H4 (cell line): ENCODE measurements at places on chromosomes 4 and X. TPM values are rescaled to one million over a fixed set of nuclear protein-coding genes. Genes with fewer than 3 reads are reported as not detected.

The CLNK gene
- not detected in 2 replicates for total RNA-seq

The SYTL4 gene
- total RNA-seq, result 2.0 and 4.6 TPM in 2 replicates

The NUDT6 gene
- total RNA-seq, result 11.4 and 11.7 TPM in 2 replicates

The RBMXL3 gene
- not detected in 2 replicates for total RNA-seq

The ADH6 gene
- total RNA-seq, result not detected in 2 replicates

The FAM114A1 gene
- 89.3 and 118 TPM in 2 replicates for total RNA-seq

The BGN gene
- not detected in 2 replicates for total RNA-seq
